ENCODE measurements at places on chromosomes 4 and X.

- DNase-seq: no peak
Observed at GRCh38 chr4:108742451-108743420, 20.1 kb downstream of the ETNPPL start.

DNA sequence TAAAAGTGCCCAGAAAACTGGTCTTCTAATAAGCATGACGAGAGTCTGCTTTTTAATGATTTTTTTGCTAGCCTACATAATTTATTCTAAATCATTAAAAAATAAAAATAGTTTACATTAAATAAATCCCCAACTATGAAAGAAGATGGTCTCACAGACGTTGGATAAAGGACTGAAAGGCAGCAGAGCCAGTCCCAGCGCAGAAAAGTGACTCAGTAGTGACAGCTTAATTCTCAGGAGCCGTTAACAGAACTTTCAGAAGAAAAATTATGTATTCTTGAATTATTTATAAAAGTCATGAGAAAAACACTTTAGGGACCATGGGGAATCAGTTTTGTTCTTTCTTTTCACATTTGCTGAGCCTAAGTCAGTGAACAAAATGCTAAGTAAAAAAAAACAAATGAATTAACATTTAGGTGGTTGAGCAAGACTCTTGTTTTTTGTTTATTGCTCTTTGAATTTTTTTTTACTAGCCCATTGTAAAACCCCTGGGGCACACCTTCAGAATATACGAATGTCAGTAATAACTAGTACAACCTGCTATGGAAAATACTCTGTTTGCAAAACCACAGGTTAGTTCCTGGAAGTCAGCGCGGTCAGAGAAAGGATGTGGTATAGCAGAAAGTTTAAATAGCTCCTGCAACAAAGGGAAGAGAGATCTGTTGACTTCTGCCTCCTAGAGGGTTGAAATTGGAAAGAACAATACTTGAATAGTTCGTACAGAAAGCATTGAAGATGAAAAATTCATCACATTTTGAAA is 50.4 kb upstream of the CCDC160 start:
- peak; percentile 53 for DNase-seq

- DNase-seq: peak; percentile 9
Observed at GRCh38 chr4:151325111-151325948, at the start of gene SH3D19. Gene SH3D19 (minus strand): TSS chr4:151325605. CDS start chr4:151325352, 253 bp downstream.

DNA sequence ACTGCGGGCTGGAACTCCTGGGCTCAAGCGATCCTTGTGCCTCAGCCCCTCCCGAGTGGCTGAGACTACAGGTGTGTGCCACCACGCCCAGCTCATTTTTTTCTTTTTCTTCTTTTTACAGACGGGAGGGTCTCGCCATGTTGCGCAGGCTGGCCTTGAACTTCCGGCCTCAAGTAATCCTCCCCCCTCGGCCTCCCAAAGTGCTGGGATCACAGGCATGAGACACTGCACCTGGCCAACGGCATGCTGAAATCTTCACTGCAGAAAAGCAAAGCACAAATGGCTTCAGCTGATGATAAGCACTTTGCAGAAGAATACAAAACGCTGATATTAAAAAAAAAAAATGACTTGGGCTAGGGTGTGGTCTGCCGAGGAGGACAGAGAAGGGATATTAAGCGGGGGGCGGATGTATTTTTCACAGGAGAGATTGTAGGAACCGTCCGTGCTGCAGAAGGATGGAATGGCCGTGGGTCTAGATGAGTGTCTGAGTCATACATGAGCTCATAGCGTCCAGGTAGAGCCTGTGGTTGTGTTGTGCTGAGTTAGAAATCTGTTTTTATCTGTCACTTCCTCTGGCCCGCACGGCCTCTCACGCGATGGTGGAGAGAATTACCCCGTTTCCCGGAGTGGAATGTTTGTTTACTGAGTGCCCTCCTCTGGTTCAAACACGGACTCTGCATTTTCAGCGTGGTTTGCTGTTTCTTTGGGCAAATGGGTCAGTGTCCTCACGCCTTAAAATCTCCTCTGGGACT is 8.5 kb upstream of the AKAP17A start:
- DNase-seq: peak; percentile 71

- DNase-seq: no peak
Observed at GRCh38 chr4:71081192-71081591, 87.7 kb downstream of the DCK start.

DNA sequence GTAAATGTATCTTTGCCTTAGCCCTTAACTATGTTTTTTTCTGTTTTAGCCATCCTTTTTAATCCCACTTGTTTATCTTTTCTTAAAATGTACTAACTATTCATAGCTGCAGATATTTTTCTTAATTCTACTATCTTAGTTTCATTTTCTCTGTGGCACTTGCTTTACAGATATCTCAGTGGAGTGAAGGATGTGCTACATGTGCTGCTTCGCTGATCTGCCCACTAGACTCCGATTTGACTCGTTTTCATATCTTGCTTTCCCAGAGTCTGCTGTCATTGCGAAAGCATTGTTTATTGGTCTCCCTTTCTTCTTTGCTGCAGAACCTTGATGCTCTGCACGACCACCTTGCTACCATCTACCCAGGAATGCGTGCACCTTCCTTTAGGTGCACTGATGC is 30.6 kb downstream of the GUCY1B1 start:
- DNase-seq: no peak

- no peak for DNase-seq
Observed at GRCh38 chrX:49993661-49994060, 71.3 kb downstream of the CLCN5 start.

- no peak for DNase-seq
Observed at GRCh38 chrX:29666366-29666765, 549.0 kb upstream of the MAGEB2 start.

GRCh38 chr4:16082426-16083240 is 1.2 kb downstream of the PROM1 start:
- DNase-seq: peak; percentile 23

DNA sequence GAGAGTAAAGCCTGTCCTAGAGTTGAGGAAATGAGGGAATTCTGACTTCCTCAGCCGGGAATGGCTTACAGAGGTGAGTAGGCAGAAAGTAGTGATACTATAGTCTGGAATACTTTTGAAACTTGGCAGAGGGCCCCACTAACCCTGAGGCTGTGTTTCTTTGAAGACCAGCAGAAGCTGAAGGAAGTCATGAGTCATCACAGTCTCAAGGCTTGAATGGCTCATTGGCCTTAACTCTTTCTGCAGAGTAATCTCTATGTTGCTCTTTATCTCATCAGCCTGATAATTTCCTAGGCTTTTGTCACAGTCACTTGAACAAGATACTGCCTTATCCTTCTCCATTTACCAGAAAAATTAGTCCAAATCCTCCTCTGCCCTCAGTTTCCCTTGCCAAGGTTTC is 80.8 kb downstream of the ANKRD50 start:
- DNase-seq: no peak

- DNase-seq: no peak
Observed at GRCh38 chr4:11931266-11931820, 502.6 kb upstream of the HS3ST1 start.

- DNase-seq: no peak
Observed at GRCh38 chr4:137283737-137284136, 248.6 kb downstream of the PCDH18 start.

DNA sequence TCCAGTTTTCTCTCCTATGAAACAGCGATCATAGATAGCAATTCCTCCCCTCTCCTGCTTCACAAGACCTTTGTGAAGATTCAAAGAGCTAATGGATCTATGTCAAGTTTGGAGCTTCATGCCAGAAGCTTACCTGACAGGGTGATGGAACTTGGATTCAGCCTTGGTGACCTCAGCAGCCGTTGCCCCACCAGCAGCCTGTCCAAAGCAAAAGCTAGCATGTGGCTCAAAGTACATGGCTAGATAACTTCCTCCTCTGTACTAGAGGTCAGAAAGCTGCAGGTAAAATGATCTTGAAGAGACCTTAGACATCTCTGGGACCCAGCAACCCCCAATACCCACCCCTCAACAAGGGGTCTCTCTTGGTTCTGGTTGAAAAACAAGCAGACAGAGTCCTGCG is 1.8 kb downstream of the RIPPLY1 start:
- DNase-seq: no peak

All from activated CD4-positive, alpha-beta T cell treated with anti-CD3 and anti-CD28 coated beads, Interleukin-2, amount 50 U/mL, for 48 hours (primary cell).